ENCODE measurements at places on chromosomes 7 and 10.
A peak's percentile ranks its signal among the peaks of the same experiment; 100 is the strongest.

DNA sequence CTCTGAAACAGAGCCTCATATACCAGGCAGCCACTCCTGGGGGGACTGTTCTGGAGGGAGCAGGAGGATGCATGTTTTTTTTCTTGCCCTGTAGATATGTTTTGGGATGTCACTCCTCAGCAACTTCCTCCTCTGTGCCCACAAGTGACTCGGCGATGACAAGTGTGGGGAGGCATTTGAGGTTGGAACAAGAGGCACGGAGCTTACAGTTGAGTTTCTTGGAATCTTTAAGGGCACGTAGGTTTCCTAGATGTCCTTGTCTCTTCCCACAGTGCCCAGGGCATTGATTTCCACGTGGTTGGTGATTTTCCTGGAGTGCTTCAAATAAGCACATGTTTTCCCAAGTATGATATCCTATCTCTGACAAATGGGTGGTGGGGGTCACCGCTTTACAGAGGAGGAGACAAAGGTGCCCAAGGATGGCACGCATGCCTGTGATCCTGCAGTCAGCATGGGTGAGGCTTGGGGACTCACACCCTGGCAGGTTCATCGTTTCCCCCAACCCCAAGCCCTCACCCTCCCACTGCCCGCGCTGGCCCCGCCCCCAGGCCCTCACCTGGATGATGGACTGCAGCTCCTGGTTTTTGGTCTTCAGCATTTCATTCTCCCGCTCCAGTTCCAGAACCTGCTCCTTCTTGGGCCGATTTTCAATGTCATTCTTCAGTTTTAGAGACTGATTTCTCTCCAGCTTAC, 95.2 kb upstream of the GNA12 start:
- no peak for DNase-seq

- no peak for DNase-seq
Observed at GRCh38 chr7:103142494-103142893, 6.4 kb downstream of the NAPEPLD start.

DNA sequence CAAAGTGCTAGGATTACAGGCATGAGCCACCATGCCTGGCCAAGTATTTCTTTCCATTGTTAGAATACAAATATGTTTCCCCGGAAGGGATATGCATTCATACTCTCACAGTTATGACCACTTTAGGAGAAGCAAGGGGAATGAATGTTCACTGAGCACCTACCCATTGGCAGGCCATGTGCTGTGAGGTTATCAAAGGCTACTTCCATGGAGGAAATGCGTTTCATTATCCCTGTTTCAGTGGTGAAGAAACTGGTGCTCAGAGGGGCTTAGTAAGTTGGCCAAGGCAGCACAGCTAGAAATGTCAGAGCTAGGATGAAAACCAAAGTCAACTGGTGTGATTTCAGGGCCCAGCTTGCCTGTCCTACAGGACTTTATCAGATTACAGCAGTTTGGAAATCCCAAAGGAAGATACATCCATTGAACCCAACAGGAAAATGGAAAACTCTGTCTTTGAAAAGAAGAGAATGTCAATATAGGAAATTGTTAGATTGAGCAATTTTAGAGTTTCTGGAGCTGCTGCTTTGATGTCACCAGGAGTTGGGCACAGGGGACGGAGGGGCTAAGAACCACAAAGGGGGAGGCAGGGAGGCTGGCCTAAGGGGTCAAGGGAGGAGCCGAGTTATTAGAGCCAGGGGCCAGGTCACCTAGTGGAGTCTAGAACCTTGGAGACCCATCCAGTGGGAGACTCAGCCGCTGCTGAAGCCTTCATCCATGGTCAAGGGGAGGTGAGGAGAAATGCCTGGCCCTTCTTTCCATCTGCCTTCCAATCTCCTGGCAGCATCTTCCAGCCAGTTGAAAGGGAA, 319.8 kb downstream of the FRMD4A start:
- no peak for DNase-seq

- DNase-seq, result no peak
Observed at GRCh38 chr7:55898287-55898686, 11.0 kb downstream of the ZNF713 start.

DNA sequence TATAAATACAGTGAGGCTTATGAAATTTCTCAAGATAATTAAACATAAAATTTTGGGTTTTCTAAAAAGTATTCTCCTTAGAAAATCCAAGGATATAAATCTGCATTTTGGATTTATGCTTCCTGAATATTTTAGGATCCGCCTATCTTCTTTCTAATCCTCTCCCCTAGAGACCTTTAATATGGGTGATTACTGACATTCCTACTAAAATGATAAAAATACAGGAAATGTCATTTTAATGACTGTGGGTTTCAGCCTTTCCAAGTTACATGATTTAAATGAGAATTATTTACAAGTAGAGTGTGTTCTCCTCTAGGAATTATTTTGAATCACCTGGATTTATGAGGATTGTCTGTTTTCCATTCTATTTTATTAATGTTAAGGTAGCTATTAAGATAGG, 150.4 kb downstream of the C7orf25 start:
- no peak for DNase-seq

DNA sequence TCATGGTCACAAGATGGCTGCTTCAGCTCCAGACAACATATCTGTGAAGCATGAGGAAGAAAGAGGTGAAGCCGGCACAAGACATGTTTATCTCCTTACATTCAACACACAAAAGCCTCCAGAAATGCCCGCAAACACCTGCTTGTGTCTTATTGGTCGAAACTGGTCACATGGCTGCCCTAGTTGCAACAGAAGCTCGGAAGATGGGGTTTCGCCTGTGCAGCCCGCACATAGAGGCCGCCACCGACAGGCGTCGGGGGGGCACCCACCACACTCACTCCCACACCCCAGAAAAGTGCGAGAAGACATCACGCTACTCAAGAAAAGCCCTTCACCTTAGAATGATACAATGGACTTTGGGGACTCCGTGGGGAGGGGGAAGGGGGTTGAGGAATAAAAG, 63.0 kb upstream of the MGMT start:
- DNase-seq, result no peak

GRCh38 chr7:132218876-132219275, 357.4 kb downstream of the PLXNA4 start:
- no peak for DNase-seq

- no peak for DNase-seq
Observed at GRCh38 chr7:13044309-13044708, 356.9 kb downstream of the ARL4A start.

DNA sequence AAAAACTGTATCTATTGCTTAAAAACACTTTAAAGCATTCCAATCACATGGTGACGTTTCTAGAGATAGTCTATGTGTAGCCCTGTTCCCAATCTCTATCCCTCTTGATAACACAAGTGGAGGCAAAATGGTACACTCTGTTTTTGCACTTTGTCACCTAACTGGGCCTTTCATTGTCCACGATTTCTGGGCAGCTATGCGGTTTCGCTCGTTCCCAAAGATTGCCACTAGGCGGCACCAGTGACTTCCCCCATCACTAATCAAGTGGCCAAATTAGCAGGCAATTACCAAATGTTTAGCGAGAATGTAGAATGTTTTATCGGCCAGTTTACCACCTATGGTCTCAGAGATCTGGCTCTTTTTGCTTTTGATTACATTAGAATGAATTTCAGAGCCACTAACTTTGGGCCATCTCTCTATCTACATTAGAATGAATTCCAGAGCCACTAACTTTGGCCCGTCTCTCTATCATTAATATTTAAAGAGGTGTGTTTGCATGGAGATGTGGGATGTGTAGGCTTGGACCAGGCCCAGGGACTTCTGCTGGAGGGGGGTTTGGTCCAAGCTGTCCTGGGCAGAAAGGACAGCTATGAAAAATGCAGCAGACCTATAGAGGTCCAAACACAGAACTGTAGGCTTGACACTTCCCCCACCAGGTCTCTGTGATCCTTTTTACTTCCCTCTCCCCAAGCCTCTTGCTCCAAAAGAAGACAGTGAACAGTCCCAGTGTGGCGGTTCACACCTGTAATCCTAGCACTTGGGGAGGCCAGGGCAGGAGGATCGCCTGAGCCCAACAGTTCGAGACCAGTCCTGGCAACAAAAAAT, 90.1 kb downstream of the EPC1 start:
- DNase-seq, result peak; percentile 39

GRCh38 chr7:73888959-73889358, 28.0 kb downstream of the TMEM270 start:
- no peak for DNase-seq

- no peak for DNase-seq
Observed at GRCh38 chr7:41832941-41833340, 130.1 kb upstream of the INHBA start.

- peak; percentile 43 for DNase-seq
Observed at GRCh38 chr10:124650820-124651401, 93.3 kb downstream of the FAM53B start.

DNA sequence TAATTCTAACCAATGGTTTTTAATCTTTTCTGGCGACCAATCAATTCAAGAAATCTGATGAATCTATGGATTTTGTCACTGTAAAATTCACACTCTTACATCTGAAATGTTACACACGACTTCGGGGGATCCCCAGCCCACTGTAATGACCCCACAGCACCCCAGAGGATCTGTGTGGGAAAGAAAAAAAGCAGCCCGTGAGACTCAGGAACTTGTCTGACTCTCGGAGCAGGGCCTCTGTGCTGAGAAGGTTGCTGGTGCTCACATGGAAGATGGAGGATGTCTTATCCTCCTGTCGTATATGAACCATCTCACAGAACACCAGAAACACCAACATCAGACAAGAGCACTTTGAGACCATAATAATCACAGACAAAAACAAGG, 228.4 kb upstream of the INHBA start:
- no peak for DNase-seq

DNA sequence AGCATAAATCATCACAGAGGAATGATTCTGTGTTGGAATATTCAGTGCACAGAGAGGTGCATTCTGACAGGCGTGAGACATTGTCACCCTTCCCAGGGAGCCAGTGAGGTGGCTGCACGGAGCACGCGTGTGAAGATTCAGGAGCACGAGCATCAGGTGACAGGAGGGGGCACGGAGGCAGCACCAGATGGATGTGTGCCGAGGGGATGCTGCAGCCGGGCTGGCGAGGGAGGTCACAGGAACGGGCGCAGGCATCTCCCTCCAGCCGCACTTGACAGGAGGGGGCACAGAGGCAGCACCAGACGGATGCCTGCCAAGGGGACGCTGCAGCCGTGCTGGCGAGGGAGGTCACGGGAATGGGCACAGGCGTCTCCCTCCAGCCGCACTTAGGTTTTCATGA, 66.5 kb downstream of the DIP2C start:
- DNase-seq, result no peak

GRCh38 chr10:61135276-61135721, 191.3 kb upstream of the RHOBTB1 start:
- DNase-seq, result no peak

DNA sequence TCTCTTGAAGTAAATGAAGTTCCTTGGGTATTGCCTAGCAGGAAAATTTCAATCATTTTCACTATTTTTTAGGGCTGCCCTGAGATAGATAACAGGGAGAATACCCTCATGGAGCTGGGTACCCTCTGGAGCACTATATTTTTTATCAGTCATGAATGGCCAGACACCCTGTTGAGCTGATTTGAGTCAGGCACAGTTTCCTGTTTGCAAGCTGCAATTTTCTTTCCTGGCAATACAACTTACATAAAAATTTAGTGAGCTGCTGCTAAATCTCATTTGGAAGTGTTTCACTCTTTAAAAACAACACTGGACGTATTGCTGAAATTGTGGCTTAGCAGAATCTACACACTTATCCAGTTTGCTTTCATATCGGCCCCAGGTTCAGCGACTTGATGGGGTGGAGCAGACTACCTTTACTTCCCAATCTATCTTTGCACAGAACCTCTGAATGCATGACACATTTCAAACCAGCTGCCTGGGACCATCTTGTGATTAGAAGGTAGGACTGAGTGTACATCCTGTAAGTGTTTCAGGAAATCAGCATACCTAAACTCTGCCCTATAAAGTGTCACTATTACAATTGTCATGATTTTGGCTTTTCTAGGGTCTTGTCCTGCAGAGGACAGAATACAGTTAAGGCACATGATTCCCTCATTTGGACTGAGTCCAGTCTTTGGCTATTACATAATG, 125.7 kb upstream of the FAM3C start:
- DNase-seq, result no peak
